Hepatocyte (in vitro differentiated cells): ENCODE measurements at places on chromosomes 3 and 15.

GRCh38 chr15:81261172-81261811, 62.6 kb downstream of the STARD5 start:
- DNase-seq, result no peak

DNA sequence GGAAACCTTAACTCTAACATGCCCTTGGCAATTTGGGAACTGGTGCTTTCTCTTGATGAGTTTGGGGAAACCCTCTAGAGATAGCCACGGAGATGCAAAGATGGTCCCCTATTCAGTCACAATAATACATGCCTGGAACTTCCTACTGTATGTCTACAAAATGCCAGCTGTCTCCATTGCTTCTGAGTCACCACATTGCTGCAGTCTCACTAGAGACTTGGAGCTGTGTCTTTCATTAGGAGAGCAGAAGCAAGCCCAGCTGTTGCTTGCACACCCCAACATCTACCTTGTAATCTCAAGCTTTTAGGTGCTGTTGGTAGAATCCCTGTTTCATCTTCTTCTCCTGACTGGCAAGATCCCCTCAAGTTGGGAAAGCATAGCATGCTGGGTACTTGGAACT, 261.0 kb downstream of the ADAMTSL3 start:
- DNase-seq, result no peak

DNA sequence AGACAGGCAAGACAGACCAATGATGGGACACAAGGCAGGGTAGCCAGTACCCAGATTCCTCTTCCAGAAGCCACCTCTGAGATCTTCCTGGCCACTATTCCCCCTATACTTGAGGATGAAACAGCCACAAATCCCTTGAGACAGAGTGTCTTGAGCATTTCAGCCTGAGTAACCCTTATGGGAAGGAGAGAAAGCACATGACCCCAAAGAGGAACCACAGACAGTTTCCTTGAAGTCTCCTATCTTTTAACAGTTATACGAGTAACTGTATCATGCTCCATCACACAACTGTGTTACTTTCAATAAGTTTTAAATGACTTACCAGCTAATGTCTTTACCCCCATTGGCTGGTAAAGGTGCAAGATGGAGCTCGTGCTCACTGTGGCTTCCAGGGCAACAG, 9.3 kb downstream of the VIPR1 start:
- no peak for DNase-seq

DNA sequence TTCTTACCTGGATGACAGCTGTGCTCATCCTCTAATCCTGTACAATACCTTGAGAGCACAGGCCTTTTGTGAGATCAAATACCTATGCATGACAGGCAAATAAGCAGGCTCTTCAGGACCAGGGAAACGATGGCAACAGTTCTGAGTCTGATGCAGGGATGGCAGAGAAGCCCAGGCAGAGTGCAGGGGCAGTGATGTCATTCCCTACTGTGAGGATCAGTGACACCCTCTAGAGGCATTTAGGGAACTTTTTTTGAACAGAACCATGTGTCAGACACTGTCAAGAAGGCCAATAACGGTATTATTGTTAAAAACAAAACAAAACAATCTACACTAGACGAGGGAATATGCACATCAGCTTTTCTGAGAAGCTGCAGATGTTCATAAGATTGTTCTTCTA, 314.8 kb upstream of the CTDSPL start:
- DNase-seq, result peak; percentile 12

GRCh38 chr15:84982301-84982920, 755 bp downstream of the PDE8A start:
- peak; percentile 68 for DNase-seq

GRCh38 chr15:96657096-96657495, 326.6 kb downstream of the NR2F2 start:
- no peak for DNase-seq

DNA sequence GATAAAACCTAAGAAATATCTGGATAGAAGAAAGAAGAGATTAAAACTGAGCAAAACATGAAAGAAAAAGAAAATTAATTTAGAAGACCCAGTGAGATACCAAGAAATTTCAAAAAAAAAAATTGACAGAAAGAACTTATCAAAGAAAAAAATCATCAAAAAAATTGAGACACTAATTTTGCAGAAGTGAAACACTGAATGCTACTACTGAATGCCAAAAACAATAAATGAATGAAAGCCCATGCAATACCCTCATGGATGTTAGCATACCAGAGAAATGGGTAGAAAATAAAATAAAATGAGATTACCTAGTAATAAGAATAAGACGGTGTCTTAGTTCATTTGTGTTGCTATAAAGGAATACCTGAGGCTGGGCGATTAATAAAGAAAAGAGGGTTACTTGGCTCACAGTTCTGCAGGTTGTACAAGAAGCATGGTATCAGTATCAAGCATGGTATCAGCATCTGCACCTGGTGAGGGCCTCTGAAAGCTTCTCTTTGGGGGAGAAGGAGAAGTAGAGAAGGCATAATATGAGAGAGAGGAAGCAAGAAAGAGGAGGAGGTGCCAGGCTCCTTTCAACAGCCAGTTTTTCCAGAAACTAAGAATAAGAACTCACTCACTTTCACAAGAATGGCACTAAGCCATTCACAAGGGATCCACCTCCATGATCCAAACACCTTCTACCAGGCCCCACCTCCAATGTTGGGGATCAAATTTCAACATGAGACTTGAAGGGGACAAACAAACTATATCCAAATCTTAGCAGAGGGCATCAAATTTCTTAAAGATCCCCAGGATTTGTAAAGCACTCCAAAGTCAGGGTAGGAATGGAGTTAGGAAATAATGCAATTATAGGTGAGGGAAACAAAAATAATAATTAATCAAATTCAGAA, 73.2 kb downstream of the BTLA start:
- DNase-seq, result no peak

DNA sequence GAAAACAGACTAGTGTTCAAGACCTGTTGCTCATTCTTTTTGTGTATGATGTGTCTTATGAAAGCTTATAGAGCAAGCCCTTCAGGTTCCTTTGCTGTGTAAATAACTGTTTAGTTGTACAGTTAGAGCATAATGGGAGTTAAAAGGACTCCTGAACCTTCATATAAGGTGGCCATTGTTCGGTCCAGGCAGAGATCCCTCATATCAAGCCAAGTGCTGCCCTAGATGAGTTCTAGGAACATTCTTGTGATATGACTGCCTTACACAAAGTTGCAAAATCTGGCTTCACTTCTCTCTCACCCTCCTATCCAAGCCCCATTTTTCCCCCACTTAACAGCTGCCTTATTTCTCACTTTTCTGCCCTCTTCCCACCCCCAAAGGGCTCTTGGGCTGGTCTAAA, 26.9 kb downstream of the GYG1 start:
- no peak for DNase-seq

GRCh38 chr3:151321526-151321925, 4.9 kb upstream of the GPR87 start:
- DNase-seq, result no peak

DNA sequence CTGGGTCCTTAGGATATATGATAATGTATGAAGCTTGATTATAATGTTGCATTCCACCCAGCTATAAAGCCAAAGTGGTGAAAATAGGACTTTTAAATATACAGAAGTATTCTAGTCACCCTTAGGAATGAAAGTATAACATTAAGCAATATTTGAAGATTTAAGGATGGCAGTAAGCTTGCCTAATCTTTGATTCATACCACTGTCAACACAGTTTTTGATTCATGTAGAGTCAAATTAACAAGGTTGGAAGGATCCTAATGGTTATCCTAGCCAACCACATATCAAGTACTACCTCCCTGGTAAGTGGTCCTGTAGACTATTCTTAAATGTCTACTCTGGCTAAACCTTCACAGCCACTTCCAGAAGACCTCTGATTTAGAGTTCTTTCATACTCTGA, 18.6 kb downstream of the ARIH1 start:
- DNase-seq, result no peak
